ENCODE measurements at places on chromosomes 5 and 9. TPM values are rescaled to one million over a fixed set of nuclear protein-coding genes. Genes with fewer than 3 reads are reported as not detected.

RNF130 gene
- 13.3 TPM for total RNA-seq

ZDHHC11B gene
- total RNA-seq, result not detected

PCDHA11 gene
- 0.11 TPM for total RNA-seq

RANBP3L gene
- total RNA-seq, result not detected

FYB1 gene
- total RNA-seq, result not detected

CTNND2 gene
- under 0.01 TPM for total RNA-seq

ZNF366 gene
- total RNA-seq, result 0.39 TPM

PCDHGA6 gene
- total RNA-seq, result 2.6 TPM

NRG2 gene
- total RNA-seq, result not detected

PCDHGA3 gene
- total RNA-seq, result 0.33 TPM

CATSPER3 gene
- total RNA-seq, result not detected

NUTM2F gene
- not detected for total RNA-seq

FOXD4L3 gene
- total RNA-seq, result 0.39 TPM

PPP3R2 gene
- not detected for total RNA-seq

KIF24 gene
- 1.4 TPM for total RNA-seq

SPINK13 gene
- total RNA-seq, result not detected

PIP5K1B gene
- 0.39 TPM for total RNA-seq

GARIN3 gene
- not detected for total RNA-seq

SCGB3A2 gene
- total RNA-seq, result not detected

BRINP1 gene
- total RNA-seq, result 0.76 TPM

LIFR gene
- 3.9 TPM for total RNA-seq

DAB2 gene
- total RNA-seq, result 21.1 TPM

HOMER1 gene
- 9.0 TPM for total RNA-seq

TAF1L gene
- not detected for total RNA-seq

FABP6 gene
- not detected for total RNA-seq

DDX4 gene
- not detected for total RNA-seq

CKMT2 gene
- not detected for total RNA-seq

PCDHA2 gene
- total RNA-seq, result not detected

IRGM gene
- total RNA-seq, result not detected

SEMA4D gene
- 34.2 TPM for total RNA-seq

ACTL7A gene
- total RNA-seq, result not detected

DRD1 gene
- total RNA-seq, result not detected

GOLGA2 gene
- 123 TPM for total RNA-seq

HSPB3 gene
- total RNA-seq, result not detected

POU5F2 gene
- 1.4 TPM for total RNA-seq

BAAT gene
- total RNA-seq, result not detected

PCDHB6 gene
- total RNA-seq, result 0.39 TPM

ANKRD55 gene
- total RNA-seq, result not detected

PAPPA gene
- total RNA-seq, result 79.6 TPM

TMEM174 gene
- not detected for total RNA-seq

CYSTM1 gene
- 1.2 TPM for total RNA-seq

PCDHB3 gene
- 0.39 TPM for total RNA-seq

ORM2 gene
- not detected for total RNA-seq

UBE2QL1 gene
- total RNA-seq, result not detected

C9orf50 gene
- total RNA-seq, result 0.39 TPM

ACSL6 gene
- total RNA-seq, result 0.39 TPM

NOTCH1 gene
- 14.1 TPM for total RNA-seq

RAI14 gene
- 57.7 TPM for total RNA-seq

LCP2 gene
- total RNA-seq, result not detected

ZDHHC11 gene
- total RNA-seq, result 5.1 TPM

DMGDH gene
- total RNA-seq, result not detected

All from placental epithelial cell (primary cell).